GM13977 (cell line): ENCODE measurements at places on chromosomes 5 and 9.

DNA sequence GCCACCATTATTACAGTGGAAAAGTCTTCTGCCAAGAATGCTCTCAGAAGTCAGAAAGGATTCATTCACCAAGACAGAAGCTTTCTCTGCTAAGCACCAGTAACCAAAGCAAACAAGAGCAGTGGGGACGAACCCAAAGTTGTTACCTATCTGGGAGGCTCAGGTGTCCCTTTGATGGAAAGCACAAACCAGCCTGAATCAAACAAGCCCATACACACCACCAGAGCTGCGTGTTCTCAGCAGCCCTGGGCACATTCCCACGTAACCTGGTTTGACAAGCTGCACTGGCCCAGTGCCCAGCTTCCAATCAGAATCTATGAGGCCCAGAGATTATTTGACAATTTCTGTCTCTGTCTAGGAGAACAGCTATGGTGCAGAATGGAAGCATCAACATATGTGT lies 252.6 kb downstream of the ACTL7B start:
- DNase-seq: no peak

DNA sequence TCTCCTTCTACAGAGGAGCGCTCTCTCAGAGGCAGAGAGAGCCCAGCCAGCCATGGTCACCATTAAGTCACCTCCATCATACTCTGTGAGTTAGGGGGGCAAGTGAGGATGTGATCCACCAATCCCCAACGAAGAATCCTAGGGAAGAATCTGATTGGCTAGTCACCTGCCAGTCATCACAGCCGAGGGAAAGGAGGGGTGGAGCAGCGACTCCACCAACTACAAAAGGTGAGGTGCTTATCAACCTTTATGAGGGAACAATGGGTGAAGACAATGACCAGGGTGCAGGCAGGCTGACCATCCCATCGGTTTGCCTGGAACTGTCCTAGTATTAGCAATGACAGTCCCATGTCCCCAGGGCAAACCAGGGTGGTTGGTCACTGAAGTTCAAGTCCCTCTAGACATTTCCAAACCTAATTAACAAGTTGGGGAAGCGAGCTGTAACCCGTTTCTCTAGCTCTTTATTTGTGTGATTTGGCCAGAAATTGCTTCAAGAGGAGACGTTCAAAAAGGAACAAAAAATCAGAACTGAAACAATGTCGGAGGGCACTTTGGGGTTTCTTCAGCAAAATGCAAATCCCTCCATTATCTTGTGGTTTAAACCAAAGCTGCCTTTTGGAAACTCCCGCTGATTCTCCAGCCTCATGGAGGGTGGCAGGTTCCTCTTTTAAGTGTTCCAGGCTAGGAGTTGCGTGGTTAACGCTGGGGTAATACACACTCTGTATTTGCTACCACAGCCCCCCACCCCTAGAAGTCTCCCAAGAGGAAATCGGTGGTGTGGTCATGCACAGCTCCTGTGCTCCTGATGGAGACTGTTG lies 18.8 kb upstream of the FCN1 start:
- peak; percentile 66 for DNase-seq

GRCh38 chr5:157820593-157821252 lies 38.2 kb downstream of the CLINT1 start:
- peak; percentile 18 for DNase-seq

DNA sequence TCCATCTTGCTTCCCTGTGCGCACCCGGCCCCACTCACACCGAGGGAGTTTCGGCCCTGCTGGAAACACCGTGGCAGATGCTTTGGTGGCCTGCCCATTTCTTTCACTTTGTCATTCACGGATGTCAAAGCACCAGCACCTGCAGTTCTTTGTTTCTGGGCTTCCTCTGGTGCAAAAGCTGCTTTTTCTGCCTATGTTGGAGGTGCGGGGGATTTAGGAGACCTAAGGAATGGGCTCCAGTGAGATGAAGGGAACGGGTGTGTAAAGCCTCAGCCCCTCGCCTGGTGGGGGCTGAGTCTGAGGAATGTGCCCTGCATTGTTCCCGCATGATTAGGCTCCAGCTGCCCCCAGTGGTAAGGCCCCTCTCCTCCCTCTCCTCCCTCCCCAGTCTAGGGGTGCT lies 62.3 kb downstream of the THBS4 start:
- no peak for DNase-seq

DNA sequence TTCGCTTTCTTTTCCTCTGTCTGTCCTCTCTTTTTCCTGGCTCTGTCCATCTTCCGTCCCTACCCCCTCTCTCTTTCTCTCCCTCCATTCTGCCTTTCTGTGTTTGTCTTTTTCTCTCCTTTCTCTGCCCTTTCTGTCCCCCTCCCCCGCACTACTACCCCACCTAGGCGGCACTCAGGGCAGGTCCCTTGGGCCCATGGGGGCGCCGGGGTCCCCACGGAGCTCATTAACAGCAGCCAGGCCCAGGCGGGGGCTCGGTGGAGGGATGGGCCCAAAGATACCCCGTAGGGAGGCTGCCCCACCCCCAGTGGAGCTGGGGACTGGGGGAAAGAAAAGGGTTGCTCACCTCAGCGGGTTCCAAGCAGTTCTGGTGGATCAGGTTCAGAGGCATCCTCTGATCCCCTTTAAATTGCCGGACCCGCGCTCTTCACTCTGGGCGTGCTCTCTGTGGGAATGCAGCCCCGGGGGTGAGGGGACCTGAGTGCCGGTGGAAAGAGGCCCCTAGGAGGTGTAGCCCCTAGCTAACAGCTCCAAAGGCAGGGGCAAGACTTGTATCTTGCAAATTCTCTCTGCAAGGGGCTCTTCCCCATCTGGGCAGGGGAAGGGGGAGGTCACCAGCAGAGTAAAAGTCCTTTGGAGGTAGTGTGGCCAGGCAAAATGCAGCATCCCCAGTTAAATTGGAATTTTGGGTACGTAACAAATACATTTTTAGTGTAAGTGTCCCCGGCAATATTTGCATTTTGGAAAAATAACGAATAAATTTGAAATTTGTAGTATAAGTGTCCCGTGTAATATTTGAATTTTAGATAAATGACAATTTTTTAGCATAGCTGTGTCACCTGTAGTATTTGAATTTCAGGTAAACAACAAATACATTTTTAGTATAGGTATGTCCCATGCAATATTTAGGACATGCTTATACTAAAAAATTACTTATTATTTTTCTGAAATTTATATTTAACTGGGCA lies 7.4 kb downstream of the LHX2 start:
- no peak for DNase-seq

- DNase-seq: no peak
Observed at GRCh38 chr9:20040991-20041696, 252.3 kb upstream of the SLC24A2 start.

GRCh38 chr5:6739603-6740002 lies 26.4 kb downstream of the TENT4A start:
- no peak for DNase-seq

DNA sequence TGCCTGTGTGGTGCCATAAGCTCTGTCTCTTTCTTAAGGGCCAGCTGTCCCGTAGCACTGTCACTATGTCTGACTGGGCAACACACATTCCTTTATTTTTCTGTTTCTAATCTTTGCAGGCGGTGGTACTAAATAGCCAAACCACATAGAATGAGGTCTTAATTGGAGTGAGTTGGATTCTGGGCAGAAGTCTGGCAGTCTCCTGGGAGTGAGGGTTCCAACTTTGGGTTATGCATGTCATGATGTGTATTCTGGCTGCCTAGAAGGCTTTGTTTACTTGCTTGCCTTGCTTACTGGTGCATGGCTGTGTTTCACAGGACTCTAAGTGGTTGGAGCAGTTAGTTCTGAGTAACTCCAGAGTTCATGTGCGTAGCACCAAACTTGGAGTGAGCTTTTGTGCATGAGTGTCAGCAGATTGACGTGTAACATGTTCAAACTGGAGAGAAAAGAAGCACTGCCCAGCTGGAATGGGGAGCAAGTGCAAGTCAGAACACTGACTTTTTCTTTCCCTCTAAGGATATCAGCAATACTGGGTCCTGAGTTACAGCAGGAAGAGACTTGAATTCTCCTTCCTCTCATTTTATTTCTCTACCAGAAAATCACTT lies 185.8 kb downstream of the PCSK1 start:
- DNase-seq: no peak

GRCh38 chr5:148910686-148911361 lies 84.4 kb downstream of the ADRB2 start:
- no peak for DNase-seq

- no peak for DNase-seq
Observed at GRCh38 chr5:81397176-81397575, 3.2 kb upstream of the ACOT12 start.

DNA sequence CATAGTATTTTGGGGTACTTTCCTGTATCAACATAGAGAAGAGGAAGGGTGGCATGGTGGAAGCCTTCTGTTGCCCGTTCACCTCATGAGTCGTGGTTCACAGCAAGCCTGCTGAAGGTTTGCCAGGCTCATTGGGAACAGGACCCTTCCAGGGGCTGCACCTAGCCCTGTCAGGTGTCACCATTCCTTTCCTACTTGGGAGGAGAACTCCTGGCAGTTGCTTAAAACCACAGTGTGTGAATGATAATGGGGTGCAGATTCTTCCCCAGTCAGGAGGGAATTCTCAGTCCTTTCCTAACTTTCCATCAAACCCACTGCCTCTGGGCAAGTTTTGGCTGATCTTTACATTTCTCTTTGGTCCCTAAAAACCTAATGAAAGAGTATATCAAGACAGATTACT lies 99.4 kb upstream of the CTNND2 start:
- no peak for DNase-seq

- DNase-seq: no peak
Observed at GRCh38 chr5:122102825-122103224, 24.8 kb upstream of the LOX start.

GRCh38 chr5:137287569-137287968 lies 211.6 kb downstream of the SPOCK1 start:
- no peak for DNase-seq

DNA sequence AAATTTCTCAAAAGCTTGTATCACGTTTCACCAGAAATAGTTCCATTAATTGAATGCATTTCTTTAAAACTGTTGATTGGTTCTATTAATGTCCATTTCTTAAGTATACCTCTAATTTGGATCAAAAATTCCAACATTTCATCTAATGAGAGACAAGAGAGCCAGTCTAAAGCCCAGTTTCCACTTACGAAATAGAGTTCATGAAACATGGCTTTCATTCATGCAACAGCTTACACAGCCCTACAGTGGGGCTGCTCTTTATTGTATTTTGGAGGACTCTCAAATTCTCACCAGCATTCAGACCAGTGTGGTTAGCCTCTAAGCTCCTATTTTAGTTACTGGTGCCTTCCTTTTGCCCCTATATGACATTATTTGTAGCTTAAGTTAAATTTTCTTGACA lies 566.9 kb upstream of the RGMB start:
- DNase-seq: no peak

DNA sequence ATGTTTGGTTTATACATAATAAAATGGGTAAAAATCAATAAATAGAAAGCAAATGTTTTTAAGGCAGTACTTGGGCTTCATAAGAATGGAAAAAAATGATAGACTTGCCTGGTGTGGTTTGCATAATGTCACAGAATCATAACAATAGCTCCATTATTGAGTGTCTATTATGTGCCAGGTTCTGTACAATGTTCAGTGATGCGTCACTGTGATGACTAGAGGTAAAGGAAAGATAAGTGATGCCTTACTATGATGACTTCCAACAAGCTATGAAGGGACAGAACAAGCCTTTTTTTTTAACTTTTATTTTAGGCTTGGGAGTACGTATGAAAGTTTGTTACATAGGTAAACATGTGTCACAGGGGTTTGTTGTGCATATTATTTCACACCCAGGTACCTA lies 128.8 kb downstream of the TMC1 start:
- no peak for DNase-seq

DNA sequence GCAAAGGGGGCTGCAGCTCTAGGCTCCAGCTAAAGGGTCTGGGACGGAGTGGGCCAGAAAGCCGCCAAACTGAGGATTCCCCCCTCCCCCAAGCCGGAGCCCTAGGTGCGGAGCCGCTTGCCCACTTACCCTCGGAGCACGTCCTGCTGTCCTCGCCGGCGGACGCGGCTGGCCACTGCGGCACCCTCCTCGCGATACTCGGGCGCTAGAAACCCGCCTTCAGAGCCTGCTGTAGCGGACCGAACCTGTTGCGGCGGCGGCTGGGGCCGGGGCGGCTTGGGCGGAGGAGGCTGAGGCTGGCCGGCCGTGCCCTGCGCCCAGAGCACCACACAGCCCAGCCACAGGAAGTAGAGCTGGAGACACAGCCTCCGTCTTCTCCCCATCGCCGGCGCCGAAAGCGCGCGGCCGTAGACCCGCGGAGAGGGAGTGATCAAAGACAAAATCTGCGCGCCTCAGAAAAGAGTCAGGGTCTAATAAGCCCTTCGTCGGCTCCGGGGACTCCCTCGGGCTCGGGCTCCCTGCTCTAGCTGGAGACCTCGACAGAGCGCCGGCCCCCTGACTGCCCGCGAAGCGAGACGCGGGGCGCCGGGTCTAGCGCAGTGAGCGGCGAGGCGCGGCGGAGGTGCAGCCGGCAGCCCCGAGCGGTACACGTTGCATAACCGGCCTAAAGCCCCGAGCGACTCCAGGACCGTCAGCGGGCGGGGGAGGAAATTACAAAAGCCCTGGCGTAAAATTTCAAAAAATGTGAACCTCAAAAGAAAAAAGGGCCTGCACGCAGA lies 635 bp downstream of the FBN2 start:
- DNase-seq: peak; percentile 17

- no peak for DNase-seq
Observed at GRCh38 chr5:160685219-160685618, 166.8 kb downstream of the ATP10B start.

- no peak for DNase-seq
Observed at GRCh38 chr9:12884736-12885395, 110.0 kb downstream of the LURAP1L start.

DNA sequence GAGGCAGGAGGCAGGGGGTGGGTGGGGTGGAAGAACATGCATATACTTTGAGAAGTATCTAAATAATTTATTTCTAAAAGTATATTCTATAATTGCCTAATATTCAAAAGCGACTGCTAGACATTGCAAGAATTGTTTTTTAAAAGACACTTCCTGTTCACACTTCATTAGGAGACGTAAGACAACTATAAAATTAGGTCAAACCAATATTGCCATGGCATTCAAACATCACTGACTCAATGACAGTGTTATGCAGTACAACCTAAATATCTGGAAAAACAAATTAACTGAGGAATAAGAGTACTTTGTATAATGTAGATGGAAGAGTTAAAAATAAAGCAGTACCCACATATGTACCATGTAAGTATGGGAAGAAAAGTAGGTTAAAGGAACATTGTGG lies 4.5 kb downstream of the CCNH start:
- DNase-seq: no peak

DNA sequence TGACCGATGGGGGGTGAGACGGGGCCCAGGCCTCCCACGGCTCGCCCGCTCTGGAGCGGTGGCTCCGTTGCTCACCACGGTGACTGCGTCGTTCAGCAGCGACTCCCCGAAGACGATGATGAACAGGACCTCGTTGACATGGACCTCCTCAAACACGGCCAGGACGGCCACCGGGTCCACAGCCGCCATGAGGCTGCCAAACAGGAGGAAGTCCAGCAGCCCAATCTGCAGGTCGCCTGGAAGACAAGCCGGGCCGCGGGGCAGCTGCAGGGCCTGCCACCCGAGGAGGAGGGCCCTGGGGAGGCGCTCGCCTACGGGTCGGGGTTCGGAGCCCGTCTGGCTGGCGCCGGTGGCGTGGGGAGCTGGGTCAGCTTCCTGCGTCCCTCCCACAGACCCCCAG lies 36.0 kb downstream of the SLC9A3 start:
- no peak for DNase-seq
